ENCODE measurements at places on chromosomes 13 and 19.

DNA sequence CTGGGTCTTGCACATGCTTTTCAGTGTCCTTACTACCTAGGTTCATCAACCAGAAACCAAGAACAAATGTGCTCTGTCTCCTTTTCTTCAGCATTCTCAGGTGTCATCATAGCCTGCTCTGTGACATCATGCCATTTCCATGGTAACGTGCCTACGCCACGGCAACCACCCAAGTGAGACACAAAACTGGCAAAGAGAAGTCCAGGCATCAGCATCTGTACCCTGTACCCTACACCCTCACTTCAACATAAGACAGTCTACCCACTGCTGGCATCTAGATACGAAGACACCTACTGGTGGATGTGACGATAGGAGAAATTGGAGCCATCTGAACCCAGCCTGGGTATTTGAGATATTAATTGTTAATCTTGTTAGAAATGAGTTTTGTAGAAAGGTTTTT lies 13.3 kb downstream of the ZC3H4 start:
- DNase-seq: no peak

- DNase-seq: no peak
These were observed 351.1 kb downstream of the MTUS2 start for GRCh38 chr13:29171244-29171643.

GRCh38 chr19:42279155-42279901 lies 10.3 kb downstream of the CIC start:
- no peak for DNase-seq

GRCh38 chr19:38528213-38528755 lies 89.5 kb downstream of the MAP4K1 start:
- no peak for DNase-seq

DNA sequence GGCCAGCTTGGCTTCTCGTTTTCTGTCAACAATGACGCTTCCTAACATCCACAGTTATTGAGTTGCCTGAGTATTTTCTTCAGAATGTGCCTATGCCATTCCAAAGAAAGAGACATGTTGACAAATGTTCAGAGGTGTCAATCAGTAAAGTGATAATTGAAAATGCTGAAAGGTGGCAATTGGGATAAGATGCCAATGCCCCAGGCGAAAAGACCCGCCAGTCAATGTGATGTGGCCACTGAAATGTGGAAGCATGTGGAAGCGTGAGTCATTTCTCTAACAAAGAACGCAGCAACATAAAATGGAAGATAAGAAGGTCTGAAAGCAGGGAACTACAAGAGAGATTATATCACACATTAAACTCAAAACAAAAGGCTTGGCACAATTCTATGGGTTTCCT lies 882.2 kb upstream of the SLC10A2 start:
- DNase-seq: no peak

- no peak for DNase-seq
These were observed 4.2 kb upstream of the DAPK3 start for GRCh38 chr19:3975144-3975543.

GRCh38 chr13:77429320-77430142 lies 102.6 kb upstream of the MYCBP2 start:
- DNase-seq: no peak

- DNase-seq: peak; percentile 47
These were observed 2.8 kb downstream of the ARID3A start for GRCh38 chr19:928471-929202.

GRCh38 chr13:110097013-110097412 lies 209.9 kb downstream of the COL4A1 start:
- DNase-seq: no peak

GRCh38 chr13:99276706-99277105 lies 18.5 kb upstream of the GPR18 start:
- no peak for DNase-seq

GRCh38 chr13:73661687-73662425 lies 472.3 kb downstream of the KLF12 start:
- no peak for DNase-seq

GRCh38 chr19:3838661-3839060 lies 30.2 kb downstream of the ZFR2 start:
- no peak for DNase-seq

DNA sequence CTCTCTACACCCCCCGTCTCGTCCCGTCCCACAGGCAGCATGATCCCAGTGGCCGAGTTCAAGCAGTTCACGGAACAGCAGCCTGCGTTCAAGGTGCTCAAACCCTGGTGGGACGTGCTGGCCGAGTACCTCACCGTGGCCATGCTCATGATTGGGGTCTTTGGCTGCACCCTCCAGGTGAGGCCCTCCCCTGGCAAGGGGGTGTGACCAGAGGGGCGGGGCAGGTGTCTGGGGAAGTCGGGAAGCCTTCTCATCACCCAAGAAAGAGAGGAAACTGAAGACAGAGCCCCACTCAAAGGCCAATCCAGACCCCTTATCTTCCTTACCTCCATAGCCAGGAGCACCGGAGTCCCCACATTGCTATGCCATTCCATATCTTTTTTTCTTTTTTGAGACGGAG lies 7.3 kb downstream of the LRRC8E start:
- no peak for DNase-seq

DNA sequence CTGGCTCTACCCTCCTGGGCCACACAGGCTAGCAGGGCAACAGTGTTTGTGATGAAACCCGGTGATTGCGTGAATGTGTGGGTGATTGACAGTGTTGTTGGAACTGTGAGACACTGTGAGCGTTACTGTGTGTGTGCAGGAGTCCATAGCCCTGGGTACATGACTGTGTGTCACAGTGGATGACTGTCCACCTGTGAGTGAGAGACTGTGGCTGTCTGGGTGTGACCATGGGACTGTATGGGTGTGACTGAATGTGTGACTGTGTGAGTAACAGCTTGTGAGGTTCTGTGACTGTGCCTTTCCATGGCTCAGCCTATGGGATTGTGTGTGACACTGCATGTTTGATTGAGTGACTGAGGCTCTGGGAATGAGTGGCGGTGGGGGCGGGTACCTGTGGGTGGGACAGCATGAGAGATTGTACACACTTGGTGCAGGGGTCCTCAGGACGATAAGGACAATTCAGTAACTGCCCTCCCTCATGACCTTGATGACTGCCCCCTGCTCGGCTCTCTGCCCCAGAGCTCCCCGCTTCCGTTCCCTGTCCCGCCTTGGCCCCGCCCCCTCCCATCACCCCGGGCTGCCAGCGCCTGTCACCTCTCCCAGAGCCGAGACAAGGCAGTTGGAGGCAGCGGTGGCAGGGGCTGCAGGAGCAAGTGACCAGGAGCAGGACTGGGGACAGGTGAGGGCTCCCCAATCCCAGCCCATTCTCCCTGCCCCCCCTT lies at the start of gene GIPR:
GIPR (plus strand) TSS at position 602 of the 722 bp plus-strand sequence. CDS start 1,300 bp downstream, outside the sequence.
- peak; percentile 41 for DNase-seq

GRCh38 chr19:50300051-50300450 lies 29.1 kb downstream of the KCNC3 start:
- DNase-seq: no peak

DNA sequence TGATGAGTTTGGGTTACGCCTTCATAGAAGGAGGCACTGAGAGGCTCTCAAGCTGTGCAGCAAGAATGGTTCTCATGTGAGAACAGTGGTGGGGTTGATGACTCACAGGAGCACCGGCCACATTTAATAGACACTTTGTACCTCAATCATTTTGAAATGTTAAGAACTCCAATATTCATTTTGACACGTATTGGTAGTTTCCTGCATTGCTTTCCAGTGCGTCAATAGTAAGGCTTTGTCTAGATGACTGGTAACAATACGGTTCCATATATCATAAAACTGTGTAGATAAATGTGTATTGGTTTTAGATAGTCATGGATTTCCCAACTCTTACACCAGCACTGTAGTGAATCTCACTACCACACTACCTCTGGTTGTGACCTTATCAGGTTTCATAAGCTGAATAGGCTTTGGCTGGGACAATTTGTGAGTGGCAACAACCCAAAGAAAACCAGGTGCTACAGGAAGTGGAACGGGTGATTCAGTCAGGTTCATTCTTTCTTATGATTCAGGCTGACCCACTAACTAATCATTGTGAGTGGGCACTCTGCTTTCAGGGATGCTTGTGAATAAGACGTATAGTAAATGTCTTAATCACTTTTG lies 362.6 kb downstream of the KLF5 start:
- DNase-seq: no peak

DNA sequence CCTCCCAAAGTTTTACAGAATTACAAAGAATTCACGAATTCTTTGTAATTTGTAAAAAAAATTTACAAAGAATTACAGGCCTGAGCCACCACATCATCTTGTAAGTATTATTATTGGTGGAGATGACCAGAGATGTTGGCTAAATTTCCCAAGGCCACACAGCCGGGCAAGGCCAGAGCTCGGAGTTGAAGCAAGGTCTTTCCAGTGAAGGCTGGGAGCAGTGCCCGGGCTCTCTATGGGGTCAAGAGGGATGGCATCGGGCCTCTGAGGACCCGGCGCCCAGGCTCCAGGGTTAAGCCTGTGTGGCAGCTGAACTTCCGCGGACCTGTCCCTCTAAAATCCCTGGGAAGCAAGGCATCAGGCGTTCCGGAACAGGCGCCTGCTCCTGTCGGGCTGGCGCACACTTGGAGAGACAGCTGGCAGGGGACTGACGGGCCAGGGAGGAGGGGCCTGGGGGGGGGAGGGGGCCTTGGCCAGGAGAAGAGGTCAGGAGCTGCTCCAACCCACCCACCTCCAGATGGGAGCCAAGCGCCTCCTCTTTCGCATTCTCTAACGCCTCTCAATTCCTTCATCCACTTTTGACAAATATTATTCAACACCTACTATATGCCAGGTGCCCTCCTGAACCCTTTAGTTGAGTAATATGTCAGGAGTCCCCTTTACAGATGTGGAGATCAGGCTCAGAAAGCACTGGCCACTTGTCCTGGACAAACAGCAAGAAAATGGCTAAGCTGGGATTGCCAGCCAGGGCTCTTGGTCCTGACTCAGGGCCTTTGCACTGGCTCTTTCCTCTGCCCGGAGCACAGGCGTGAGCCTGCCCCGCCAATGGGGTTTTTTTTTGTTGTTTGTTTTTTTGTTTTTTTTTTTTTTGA lies 36.8 kb upstream of the SEMA6B start:
- DNase-seq: no peak

All from adipocyte (in vitro differentiated cells).